NCI-H187 (cell line): ENCODE measurements at places on chromosomes 2 and 18.

- DNase-seq: no peak
Observed at GRCh38 chr2:230018153-230018552, 50.6 kb downstream of the SLC16A14 start.

DNA sequence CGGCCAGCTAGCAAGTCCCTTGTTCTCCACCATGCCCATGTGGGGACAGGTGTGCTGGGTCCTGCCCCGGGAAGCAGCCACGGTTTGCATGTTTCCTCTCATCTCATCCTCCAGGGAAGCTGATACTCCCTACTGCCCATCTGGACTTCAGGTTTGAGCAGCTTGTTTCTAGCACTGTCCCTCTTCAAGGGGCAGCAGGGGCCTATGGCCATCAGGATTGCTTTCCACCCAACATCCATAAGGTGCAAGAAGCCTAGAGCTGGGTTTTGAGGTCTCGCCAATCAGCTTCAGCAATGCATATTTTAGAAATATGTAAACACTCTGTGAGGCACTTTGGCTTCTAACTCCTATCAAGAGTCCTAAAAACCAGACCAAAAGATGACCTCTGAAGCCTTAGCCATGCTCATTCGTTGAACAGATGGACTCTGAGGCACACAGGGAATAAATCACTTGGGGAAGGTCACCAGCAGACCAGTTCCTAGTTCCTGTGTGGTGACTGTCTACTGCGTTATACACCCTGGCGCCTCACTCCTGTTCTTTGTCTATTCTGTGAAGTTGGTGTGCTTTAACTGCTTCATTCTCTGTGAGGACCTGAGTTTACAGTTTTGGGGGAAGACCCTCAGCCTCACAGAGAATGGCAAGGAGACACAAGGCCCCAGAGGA is 192.6 kb upstream of the TWIST2 start:
- no peak for DNase-seq

DNA sequence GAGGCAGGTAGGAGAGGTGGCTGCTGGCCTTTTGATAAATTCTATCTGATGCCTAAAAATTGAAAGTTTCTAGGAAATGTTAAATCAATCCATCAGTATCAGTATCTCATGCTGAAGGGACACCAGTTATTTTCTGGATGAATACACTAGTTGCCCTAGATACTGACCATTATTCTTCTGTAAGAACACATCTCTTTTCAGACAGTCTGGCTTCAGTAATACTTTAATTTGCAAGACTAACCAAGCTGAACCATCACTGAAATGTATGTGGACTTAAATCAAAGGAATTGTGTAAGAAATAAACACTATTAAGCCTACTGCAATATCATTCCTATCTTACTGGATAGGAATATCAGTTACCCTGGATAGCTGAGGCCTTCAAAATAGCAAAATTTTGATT is 1546.3 kb downstream of the LRP1B start:
- DNase-seq: no peak

DNA sequence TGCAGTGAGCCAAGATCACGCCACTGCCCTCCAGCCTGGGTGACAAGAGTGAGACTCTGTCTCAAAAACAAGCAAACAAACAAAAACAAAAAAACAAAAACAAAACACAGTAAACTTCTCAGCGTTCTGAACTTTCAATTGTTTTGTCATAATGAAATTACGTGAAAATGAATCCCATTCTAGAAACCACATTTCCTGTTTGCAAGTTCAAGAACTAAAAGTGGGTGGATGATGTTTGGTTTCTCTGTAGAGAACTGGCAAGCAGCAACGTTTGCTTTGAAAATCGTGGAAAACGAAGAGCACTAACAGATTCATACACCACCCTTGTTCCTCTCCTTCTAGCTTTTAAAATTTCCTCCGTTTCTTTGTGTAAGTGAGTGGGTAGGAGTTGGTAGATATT is 226.1 kb upstream of the LYPD1 start:
- DNase-seq: no peak

DNA sequence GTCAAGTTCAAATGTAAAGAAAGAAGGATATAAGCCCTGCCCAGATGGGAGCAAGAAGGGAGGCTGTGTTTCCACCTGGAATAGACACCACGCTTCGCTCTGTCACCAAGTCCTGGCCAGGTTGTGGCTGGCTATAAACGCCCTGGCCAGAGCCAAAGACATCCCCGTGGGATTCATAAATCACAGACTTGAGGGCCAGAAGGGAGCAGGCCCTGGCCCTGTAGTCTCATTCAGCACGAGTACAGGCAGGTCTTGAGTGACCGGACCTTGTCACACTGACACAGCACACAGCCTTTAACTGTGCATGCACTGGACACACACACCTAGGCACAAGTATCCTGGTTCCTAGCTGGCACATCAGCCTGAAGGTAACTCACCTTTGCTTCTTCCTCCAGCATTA is 94.5 kb upstream of the MGAT4A start:
- no peak for DNase-seq

GRCh38 chr2:130341562-130342019 is 1.1 kb upstream of the IMP4 start:
- DNase-seq: no peak

- DNase-seq: no peak
Observed at GRCh38 chr2:205858275-205858674, 176.0 kb downstream of the NRP2 start.

DNA sequence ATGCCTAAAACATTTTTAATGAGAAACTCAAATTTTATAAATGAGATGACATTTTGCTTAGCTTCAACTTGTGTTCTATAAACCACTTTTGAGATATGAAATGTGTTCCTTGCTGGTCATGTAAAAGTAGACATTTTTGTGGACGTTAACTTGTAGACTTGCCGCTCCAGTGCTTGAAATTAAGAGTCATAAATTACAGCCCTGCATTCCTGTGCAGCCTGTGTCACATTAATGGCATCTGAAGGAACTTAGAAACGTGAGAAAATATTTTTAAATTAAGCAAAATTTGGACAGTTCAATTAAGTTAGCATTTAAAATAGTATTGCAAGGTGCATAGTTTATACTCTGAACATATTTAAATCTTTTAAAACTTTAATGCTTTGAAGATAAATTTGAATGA is 98.3 kb upstream of the LDLRAD4 start:
- DNase-seq: no peak

GRCh38 chr2:122148128-122148767 is 392.8 kb downstream of the TSN start:
- DNase-seq: no peak

DNA sequence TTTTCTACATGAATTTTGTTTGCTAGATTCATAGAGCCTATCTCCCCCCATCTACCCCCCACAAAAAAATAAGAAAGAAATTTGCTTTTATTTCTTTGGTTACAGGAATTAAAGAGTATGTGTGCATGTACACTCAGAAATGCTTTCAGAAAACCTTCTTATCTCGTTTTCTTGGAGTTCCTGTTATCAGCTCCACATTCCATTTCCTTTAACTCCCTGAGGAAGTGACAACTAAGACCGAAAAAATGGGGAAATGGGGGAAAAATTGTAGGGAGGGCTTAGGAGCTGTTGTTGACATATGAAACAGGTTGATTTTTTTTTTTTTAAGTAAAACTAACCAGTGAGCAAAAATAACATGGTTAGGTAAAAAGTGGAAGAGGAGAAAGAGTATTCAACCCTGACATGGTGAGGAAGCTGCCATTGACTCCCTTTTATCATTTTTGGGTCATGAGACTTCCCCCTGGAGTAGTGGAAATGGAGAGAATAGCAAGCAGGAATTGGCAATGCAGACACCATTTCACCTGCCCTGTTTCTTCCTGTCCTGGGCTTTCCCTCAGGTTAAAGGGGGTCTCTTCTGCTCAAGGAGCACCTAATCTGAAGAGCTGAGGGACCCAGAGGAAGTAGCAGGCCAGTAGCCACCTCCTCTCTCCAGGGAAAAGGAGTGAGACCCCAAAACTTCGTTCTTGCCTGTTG is 93.5 kb downstream of the OSBPL6 start:
- DNase-seq: no peak

DNA sequence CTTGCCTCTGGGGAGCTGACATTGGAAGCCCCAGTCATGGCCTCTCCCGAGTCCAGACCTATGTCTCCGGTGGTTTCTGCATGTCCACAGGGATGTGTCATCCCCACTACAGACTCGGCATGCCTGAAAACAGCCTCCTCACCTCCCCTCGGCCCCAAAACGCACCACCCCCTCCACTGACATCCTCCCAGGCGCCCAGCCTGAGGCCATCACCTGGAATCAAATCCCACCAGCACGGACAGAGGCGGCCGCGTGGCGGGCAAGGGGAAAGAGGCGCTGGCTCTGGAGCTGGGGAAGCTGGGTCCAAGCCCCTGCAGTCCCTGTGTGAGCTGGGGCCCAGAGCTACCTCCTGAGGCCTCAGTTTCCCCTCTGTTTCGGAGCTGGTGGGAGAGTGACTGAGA is 69.9 kb upstream of the SMAD7 start:
- no peak for DNase-seq

- no peak for DNase-seq
Observed at GRCh38 chr18:10157706-10158105, 243.9 kb downstream of the VAPA start.

GRCh38 chr18:14747513-14748474 is at the start of gene ANKRD30B:
ANKRD30B (plus strand) TSS chr18:14748172; CDS start chr18:14748420, 248 bp downstream.
- DNase-seq: no peak

GRCh38 chr2:229416116-229416694 is 145.1 kb upstream of the PID1 start:
- DNase-seq: no peak

DNA sequence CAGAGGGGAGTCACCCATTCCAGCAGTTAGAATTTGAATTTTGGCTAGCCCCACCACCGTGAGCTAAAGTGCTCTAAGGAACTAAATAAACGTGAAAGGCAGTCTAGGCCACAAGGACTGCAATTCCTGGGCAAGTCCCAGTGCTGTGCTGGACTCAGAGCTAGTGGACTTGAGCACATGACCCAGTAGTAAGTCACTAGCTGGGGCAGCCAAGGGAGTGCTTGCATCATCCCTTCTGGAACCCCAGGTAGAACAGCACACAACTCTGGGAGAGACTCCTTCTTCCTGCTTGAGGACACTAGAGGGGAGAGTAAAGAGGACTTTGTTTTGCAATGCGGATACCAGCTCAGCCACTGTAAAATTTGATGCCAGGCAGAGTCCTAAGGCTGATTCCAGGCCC is 672.2 kb downstream of the CPS1 start:
- no peak for DNase-seq

DNA sequence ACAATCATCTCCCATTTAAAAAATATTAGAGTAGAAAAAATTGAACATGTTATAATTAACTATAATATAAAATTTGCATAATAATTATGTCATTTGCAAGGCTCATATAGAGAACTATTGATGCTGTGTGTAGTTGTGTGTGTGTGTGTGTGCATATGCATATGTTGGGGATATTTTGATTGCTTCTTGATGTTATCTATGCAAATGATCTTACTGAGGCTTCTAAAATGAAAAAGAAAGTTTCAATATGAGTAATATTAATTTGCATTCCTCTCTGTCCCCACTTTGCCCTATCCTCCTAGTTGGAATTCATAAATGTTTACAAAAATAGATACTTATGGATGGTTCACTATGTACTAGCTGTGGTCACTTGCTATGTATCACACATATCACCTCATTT is 523.3 kb downstream of the TRIB2 start:
- no peak for DNase-seq

DNA sequence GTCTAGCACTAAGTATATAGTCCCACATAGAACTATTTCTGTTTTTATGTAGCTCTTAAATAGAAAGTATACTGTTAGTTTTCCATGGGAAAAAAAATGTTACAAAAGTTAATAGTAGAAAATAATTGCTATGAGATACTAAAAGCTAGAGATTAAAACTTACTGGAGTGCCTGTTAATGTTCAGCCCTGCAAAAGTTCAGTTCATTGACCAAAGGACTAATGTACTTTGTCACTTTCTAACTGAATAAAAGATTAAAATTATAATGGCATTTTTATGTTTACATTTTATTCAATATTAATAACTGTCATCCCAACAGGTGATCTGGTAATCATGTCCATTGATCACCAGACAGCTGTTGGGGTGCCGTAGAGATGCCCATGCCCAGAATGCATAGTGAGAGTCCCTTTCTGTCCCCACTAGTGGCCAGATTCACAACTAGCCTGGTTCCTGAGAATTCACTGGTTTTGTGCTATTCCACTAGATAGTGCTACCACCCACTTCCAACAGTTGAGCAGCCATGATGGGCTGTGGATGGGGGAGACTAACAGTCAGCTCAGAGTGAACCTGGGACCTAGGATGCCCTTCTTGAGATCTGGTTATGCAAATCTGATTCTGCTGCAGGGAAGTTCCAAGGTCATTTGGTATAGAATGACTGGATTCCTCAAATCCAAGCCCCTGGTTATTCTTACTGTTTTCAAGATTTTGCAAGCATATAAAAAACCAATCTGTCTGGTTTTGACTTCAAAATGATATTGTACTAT is 57.8 kb downstream of the AFTPH start:
- no peak for DNase-seq

DNA sequence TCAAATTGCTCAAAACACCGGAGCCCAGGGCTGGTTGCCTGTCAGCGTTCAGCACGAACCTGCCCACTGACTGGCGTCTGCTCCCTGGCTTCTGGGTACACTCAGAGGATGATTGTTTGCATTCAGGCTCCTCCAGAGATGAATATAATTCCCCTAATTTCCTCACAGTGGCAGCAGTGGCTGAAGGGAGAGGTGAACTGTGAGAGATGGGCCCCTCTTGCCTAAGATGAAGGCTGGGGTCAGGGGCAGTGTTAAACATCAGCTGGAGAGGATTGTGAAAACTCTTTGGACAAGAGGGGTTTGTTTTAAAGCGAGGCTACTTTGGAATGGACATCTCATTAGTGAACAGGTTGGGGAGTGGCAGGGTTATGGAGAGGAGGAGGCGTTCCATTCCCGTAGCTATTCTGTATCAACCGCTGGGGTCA is 31.0 kb downstream of the TCF7L1 start:
- DNase-seq: no peak

DNA sequence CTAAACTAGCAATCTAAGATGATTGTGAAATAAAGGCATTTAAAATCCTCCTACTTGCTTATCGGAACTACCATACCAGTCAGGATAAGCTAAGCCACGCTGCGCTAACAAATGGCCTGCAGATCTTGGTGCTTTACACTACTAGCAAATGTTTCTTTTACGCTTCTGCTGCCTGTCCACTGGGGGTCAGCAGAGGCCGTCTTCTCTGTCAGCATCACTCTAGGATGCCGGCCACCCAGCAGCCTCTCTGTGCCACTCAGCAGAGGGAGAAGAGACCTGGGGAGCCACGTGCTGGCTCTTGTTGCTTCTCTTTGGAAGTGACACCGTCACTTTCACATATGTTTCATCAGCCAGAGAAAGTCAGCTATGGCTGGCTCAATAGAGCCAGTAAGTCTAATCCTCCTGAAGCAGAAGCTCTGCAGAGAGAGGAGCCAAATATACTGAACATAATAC is 36.6 kb downstream of the COPS8 start:
- no peak for DNase-seq

- DNase-seq: no peak
Observed at GRCh38 chr2:9527995-9528787, 27.4 kb downstream of the ADAM17 start.

GRCh38 chr2:151028691-151029176 is 232.9 kb downstream of the RBM43 start:
- DNase-seq: no peak

GRCh38 chr2:85560812-85561279 is 447 bp downstream of the GGCX start:
- DNase-seq: no peak

- no peak for DNase-seq
Observed at GRCh38 chr2:159961037-159961436, 101.4 kb downstream of the PLA2R1 start.

- DNase-seq: no peak
Observed at GRCh38 chr2:10297959-10298531, 4.7 kb upstream of the HPCAL1 start.
